HuH-7 (cell line): ENCODE measurements at places on chromosomes 7 and 10.
A peak's percentile ranks its signal among the peaks of the same experiment; 100 is the strongest.

DNA sequence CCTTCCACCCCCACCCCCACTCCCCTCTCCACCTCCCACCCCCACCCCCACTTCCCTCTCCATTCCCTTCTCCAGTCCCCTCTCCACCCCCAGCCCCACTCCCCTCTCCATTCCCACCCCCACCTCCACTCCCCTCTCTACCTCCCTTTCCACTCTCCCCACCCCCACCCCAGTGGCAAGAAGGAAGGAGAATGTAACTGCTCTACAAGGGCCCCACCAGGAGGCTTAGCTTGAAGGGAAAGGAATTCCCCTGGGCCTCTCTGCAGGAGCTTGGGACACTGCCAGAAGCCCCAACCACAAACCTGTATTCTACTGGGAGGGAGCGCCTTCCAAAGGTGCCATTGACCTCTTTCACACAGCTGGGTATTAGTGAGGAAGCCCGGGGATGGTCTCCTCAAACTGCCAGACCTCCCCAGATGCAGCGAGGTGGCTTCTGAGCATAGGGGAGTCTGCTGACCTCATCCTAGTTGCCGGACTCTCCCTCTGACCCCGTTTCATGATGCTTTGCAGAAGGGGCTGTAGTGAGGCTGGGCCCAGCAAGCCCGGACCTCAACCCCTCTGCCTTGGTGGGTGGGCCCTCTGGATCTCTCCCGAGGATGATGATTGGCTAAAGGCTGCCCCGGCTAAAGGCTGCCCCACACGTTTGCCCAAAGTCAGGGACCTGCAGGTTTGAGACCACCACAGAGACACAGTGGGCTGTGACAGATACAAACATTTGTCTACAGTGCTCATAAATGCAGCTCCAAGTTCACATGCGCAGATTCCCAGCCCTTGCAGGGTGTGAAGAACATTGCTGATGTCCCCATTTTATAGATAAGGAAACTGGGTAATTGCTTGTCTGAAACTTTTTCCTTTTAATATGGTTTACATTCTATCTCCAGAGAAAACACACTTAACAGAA is 2.9 kb downstream of the DEPP1 start:
- peak; percentile 52 for DNase-seq

GRCh38 chr7:123417580-123417979 is 116.8 kb downstream of the IQUB start:
- no peak for DNase-seq

GRCh38 chr7:15158141-15158810 is 255.7 kb upstream of the DGKB start:
- no peak for DNase-seq

- no peak for DNase-seq
These were observed 2.3 kb downstream of the INPP5A start for GRCh38 chr10:132539894-132540293.

- DNase-seq = no peak
These were observed 74.5 kb upstream of the EXOC6 start for GRCh38 chr10:92773776-92774175.

DNA sequence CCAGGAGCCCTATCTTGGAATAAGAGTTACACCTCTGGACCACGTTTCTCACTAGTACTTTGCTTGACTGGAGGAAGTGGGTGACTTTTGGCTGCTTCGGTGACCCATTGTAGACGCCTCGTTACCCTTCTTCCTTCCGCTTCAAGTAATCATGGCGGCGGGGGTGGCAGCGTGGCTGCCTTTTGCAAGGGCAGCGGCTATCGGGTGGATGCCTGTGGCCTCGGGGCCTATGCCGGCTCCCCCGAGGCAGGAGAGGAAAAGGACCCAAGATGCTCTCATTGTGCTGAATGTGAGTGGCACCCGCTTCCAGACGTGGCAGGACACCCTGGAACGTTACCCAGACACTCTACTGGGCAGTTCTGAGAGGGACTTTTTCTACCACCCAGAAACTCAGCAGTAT is 1.5 kb downstream of the KCND2 start:
- DNase-seq = no peak

GRCh38 chr10:92834986-92835385 is 13.3 kb upstream of the EXOC6 start:
- no peak for DNase-seq

GRCh38 chr10:127855976-127856375 is 36.8 kb downstream of the CLRN3 start:
- no peak for DNase-seq

- DNase-seq = no peak
These were observed 262.3 kb downstream of the PTEN start for GRCh38 chr10:88125766-88126165.

DNA sequence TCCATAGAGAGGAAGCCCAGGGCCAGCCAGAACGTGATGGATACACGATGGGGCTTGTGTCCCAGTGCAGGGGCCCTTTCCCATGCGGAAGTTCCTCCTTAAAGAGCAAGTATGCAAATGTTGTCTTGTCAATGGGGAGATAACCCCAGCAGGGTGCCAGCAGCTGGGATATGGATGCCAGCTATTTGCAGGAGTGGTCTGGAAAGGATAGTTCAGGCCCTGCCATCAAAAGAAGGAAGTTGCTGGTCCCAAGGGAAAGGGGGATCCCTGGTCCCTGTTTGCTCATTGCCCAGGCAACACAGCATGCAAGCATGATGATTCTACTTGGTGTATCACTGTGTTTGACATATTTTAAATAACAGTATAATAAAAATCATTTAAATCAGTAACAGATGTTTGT is 73.1 kb upstream of the HECW1 start:
- no peak for DNase-seq

DNA sequence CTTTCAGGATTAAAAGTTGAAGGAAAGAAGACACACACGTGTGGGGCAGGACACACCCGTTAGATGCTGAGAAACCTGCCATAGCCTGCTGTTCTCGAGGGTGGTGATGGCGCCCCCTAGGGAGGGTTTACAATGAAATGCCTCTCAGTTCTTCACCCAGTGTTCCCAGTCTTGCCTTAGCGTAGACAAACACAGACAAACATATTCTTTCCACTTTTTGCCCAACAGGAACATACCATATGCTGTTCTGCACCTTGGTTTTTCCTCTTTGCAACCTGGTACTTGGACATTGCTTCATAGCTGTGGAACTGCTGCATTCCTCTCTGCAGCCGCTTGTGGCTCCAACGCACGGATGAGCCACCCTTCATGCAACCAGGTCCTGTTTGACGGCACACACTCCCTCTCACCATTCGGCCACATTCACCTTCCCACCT is 23.3 kb upstream of the HSPA12A start:
- peak; percentile 53 for DNase-seq

DNA sequence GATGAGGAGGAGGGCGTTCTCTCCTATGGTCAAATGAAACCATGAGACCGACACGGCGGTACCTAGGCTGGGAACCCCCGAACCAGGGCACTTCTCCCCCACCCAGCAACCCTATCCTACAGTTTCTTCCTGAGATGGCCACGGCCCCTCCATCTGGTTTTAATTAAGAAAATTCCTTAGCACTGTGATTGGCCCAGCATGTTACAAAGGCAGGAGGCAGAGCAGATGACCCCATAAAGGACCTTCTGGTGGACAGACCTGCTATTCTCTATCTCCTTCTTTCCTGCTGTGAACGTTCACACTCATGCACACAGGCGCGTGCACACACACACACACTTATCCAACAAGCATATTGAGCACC is 129.4 kb downstream of the RGS10 start:
- DNase-seq = no peak

GRCh38 chr10:128080231-128080630 is 46.0 kb downstream of the MKI67 start:
- DNase-seq = no peak

DNA sequence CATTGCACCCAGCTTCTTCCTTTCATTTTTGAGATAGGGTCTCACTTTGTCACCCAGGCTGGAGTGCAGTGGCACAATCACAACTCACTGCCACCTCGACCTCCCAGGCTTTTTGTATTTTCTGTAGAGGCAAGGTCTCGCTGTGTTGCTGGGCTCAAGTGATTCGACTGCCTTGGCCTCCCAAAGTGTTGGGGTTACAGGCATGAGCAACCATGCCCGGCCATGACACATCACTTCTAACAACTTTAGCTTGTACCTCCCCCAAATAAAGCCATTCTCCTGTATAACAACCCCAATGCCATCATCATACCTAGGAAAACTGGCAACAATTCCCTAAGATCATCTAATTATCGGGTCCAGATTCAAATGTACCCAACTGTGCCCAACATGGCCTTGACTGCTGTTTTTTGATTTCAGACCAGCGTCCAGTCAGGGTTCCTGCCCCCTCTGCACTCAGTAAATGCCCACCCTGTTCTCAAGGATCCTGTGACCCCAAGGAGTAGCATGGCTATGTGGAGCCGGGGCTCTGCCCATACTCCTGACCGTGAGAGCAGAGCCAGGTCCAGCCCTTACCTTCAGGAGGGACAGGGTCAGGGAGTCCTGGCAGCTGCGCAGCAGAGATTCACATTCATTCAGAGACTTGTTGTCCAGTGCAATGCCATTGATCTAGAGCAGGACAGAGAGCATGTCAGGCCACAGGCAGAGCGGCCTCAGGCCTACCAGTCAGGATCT is 102.6 kb downstream of the DLG5 start:
- no peak for DNase-seq

DNA sequence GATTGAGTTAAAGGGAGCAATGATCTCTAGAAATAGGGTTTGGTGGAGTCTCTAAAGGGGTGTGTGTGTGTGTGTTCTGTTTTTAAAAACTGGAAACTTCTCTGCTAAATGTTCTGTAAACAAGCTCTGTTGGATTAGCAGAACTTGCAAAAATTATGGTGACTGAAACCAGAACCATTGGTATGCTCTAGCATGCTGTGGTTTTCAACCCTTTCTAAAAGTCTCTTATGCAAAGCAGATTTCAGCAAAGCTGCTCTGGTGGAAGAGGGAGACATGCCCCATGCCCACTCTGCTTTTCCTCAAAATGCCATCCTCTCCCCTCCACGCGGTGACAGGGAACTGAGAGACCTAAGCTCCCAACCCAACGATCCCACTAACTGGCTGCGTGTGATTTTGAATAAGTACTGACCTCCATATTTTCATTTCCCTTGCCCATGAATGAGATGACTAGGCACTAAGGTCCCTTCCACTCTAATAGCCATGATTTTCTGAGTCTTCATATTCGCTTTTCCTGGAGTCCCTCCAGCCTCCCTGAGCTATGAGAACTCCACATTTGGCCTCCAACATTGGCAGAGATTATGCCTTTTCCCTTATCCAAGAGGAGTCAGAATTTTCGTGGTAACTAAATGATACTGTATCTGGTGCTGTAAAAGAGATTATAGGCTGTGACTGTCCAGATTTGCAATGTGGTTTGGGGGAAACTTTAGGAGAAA is 117.3 kb upstream of the PALS2 start:
- no peak for DNase-seq

GRCh38 chr7:23371654-23372053 is 72.5 kb downstream of the MALSU1 start:
- no peak for DNase-seq

- DNase-seq = no peak
These were observed 83.5 kb downstream of the FAS start for GRCh38 chr10:89074120-89074519.

DNA sequence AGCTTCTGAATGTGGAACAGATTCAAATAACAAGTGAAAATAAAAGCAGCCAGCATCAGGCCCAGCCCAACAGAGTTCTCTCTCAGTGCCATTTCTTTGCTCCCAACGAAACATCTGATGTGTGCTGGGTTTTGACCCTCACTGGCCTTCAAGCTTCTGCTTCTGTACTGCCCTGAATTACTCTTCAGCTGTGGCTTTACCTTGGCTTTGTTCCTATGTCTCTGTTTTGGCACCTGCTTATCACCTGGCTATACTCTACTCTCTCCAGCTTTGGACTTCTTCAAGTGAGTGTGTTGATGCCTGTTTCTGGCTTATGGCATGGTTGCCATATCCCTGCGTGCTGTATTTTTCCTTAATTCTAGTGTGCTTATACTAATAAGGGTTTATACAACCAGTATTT is 768.3 kb downstream of the SORCS1 start:
- no peak for DNase-seq

GRCh38 chr10:25026463-25026862 is 10.1 kb downstream of the THNSL1 start:
- DNase-seq = no peak

GRCh38 chr10:75739414-75740143 is 308.2 kb downstream of the LRMDA start:
- no peak for DNase-seq

DNA sequence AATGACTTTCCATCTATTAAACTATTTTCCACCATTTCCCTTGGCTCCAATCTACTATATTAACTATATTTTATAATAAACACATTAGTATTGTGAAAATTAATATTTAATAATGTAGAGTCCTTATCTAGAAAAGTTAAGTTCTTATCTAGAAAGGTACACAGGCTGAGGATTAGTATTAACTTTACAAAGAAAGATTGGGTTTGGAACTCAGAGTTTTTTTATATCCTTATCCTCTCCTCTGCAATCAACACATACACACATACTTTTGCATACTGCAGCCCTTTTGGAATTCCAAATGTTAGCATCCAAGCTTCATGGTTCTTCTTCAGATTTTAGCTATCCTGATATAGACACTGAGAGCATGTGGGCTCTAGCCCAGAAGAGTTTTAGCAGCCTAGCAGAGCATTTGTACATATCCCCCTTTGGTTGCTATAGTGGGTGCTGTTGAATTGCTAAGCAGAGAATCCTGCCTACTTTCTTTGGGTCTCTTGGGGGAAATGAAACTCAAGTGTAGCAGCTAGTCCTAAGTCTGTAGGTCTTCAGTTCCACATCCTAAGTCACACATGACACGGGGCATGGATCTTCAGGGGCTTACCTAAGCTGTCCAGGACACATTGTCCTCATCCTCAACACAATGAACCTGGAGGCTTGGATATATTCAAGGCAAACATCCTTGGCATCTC is 874.6 kb downstream of the LRMDA start:
- no peak for DNase-seq

GRCh38 chr7:80472491-80473200 is 39.2 kb downstream of the GNAT3 start:
- DNase-seq = no peak

DNA sequence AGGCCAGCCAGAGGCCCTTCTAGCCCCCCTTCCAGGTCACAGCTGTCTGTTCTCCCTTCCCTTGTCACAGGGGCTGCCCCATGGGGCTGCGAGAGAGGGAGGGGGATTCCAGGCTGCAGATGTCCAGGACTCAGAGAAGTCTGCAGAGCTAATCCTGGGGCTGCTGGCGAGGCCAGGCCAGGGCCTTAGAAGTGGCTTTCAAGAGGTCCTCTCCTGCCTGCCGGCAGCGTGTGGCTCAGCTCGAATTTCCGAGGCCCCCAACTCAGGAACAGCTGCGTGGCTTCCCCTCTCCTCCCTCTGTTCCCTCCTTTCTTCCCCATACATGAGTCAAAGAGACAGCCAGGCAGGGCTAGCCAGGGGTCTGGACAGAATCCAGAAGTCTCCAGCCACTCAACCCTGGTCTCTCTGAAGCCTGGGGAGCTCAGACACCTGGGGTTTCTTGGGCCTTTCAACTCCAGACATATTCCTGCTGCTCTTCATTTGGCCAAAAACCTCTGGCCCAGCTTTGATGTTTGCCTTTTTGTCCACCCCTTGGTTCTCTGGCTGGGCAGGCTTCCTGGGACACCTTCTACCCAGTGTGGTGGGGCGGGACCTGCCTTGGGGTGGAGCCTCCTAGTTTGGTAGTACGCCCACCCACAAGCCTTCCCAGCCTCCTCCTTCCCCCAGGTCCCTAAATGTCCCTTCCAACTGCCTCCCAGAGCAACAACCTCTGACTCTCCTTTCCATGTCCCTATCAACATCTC is 21.8 kb upstream of the EIF5AL1 start:
- DNase-seq = no peak
